ACHN (cell line): ENCODE measurements at places on chromosomes 7 and 10.

DNA sequence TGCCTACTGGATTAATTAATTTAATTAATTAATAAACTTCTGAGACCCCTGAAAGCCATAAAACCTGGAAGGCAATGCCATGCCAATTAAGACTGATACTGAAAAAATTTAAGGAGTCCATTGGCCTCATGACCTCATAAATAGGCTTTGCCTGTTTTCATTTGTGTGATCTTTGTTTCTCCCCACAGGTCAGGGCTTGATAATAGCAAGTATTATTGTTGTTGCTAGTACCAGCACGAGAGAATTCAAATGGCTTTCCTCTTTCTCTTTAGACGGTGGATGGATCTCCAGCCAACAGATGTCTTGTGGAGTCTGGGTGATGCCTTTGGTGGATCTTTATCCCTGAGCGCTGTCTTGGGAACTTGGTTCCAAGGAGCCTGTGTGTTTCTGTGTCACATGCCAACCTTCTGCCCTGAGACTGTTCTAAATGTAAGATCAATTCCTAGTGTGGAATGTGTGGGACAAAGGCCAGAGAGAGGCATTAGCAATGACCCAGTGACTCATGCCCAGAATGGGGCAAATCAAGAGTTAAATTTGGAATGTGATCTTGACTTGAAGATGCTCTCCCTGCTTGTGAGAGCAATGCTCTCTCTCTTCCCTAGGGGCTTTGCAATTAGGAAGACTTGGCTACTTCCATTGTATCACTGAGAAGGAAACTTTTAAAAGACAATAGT is 17.7 kb downstream of the ACSM6 start:
- DNase-seq = no peak

- no peak for DNase-seq
Measured at GRCh38 chr7:45176886-45177731, 19.5 kb downstream of the RAMP3 start.

DNA sequence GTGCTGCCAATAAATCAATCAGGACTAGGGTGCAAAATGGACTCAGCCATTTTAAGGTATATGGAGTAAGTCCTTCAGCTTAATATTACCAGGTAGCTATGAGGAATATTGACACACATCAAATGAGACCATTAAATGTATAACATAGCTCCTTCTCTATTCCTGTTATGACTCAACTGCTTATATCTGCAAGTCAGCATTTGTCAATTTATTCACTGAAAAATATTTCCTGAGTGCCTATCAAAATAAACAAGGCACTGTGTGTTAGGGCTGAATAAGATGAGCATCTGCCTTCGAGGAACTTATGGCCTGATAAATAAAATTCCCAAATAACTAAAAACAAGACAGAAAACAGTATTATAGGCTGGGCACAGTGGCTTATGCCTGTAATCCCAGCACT is 113.8 kb downstream of the CDK6 start:
- DNase-seq = no peak

DNA sequence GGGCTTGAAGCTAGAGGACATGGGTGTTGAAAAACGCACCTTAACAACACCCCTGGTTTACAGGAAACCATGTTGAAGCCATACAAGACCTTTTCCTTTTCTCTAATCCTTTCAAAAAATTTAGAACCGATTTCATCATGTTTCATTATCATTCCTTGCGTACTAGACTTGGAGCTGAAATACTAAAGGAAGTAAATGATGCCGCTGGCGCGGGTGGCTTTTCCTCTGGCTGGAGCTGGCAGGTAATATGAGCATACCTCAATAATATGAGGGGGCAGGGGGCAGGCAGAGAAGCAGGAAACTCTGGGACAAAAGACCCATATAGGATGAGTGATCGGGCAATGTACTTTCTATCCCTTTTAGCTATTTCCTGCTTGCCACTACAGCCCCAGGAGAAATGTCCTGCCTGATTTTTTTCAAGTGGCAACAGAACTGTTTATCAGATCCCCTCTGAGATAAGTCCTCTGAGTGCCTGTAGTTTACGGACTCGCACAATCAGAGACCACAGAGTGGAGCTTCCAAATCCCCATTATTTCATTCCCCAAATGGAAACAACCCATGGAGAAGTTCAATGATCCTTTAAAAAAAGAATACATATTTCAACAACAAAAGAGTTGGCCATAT is 450.1 kb downstream of the KCNMA1 start:
- DNase-seq = no peak

GRCh38 chr10:117920956-117921355 is 125.8 kb downstream of the RAB11FIP2 start:
- no peak for DNase-seq

- no peak for DNase-seq
Measured at GRCh38 chr10:73207883-73208282, 39.2 kb downstream of the DNAJC9 start.

GRCh38 chr7:11875635-11876034 is 43.6 kb upstream of the THSD7A start:
- DNase-seq = no peak

GRCh38 chr7:131908714-131909113 is 352.3 kb upstream of the PODXL start:
- no peak for DNase-seq

- no peak for DNase-seq
Measured at GRCh38 chr7:35029311-35029710, 8.0 kb downstream of the DPY19L1 start.

DNA sequence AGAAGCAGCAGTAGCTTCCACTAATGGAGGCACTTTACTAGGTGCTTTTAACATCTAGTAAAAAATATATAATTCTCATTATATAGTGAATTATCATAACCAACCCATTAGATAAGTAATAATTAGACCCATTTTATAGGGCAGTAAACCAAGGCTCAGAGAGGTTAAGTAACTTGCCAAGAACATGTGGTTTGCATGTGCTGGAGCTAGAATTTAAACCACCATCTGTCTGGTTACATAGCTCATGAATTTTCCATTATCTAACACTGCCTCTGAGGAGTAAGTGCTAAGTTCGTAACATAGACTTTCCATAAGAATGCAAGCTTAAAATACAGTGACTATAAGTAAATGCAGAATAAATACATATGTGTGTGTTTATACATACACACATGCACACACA is 41.9 kb downstream of the CREB3L2 start:
- DNase-seq = no peak

DNA sequence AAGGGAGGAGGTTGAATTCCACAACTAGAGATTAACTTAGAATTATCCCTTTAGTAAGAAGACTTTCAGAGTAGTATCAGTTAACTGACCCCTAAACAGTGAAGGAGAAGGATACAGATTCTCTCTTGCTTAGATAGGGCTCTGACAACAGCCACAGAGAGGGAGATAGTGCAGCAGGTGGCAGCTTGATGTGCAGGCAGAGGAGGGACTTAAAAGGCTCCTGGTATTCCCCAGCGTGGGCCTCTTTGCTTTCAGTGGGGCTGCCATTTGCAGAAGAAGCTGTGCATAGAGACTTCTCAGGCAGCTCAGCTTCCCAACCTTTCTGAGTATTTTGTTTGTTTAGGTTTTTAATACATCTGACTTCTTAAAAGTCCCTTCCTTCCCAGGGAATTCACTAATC is 16.0 kb downstream of the FZD1 start:
- DNase-seq = no peak

GRCh38 chr10:131870831-131871672 is 29.8 kb upstream of the PPP2R2D start:
- DNase-seq = no peak

GRCh38 chr10:71076473-71077142 is 135.8 kb upstream of the UNC5B start:
- DNase-seq = no peak

DNA sequence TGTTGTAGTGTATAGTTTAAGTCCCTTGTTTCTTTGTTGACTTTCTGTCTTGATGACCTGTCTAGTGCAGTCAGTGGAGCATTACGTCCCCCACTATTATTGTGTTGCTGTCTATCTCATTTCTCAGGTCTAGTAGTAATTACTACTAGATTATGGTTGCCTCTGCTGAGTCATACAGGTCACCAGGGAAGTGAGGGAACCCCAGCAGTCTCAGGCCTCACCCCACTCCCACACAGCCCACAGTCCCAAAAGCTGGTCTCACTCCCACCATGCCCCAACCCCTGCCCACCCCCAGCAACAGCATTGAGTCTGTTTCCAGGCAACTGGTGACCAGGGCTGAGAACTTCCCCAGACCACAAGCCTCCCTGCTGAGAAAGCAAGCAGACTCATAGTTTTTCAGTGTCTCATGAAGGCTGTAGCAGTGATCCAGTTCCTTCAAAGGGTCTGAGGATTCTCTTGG is 88.0 kb downstream of the PLXDC2 start:
- peak; percentile 56 for DNase-seq

DNA sequence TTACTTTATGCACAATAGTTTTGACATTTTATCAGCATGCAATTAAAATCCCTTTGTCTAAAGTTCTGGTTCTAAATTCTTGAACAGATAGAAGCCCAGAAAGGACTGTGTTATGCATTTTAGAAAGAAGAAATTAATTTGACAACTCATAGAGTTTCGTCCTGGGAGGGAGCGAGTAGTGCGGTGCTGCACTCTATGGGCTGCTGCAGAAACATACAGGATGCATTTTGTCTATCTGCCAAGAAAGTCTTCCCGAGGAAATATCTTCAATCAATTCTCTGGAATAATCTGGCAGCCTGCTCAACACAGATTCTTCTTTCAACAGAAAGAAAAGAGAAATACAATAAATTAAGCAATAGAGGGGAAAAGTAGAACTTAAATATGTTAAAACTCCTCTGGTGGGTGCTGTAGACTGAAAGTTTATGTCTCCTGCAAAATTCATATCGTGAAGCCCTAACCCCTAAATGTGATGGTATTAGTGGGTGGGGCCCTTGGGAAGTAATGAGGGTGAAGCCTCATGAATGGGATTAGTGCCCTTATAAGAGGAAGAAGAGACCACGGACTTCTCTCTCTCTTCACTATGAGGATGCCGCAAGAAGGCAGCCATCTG is 39.0 kb upstream of the IFRD1 start:
- DNase-seq = peak; percentile 54

GRCh38 chr7:97149843-97150242 is 32.3 kb downstream of the SDHAF3 start:
- no peak for DNase-seq

DNA sequence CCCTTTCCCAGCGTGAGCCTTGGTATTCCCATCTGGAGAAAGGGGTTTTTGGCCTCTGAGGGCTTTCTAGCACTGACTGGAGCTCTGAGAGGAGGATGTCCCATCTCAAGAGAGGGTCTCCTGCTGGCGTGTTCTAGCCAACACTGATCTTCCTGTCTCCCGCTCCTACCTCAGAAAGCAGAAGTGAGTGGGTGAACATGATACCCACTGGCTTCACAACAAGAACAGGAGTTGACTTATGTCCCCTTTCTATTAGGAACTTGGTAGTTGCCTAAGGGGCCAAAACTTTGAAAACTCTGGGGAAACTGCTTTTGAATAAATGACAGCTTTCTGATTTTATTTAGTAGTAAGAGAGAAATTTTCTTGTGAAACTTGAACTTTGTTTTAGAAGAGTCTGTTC is 113.1 kb upstream of the ADCY1 start:
- DNase-seq = no peak

DNA sequence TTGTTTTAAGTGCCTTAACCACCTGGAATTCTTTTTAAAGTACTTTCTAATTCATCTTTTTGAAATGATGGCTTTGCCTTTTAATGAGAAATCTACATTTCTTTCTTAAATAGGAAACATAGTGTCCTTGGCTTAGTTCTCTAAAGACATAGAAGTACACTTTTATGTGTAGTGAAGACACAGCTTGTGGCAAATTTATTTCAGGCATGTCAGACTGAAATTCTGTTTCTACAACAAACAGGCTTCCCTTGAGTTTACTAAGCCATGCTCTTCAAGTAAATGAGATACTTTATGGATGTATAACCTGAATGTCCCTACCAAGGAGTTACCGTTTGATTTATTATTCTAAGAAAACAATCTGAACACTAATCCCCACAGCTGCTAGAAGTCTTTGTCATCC is 136.9 kb upstream of the MAGI2 start:
- no peak for DNase-seq

- DNase-seq = peak; percentile 97
Measured at GRCh38 chr7:152436111-152436930, 518 bp upstream of the KMT2C start.

DNA sequence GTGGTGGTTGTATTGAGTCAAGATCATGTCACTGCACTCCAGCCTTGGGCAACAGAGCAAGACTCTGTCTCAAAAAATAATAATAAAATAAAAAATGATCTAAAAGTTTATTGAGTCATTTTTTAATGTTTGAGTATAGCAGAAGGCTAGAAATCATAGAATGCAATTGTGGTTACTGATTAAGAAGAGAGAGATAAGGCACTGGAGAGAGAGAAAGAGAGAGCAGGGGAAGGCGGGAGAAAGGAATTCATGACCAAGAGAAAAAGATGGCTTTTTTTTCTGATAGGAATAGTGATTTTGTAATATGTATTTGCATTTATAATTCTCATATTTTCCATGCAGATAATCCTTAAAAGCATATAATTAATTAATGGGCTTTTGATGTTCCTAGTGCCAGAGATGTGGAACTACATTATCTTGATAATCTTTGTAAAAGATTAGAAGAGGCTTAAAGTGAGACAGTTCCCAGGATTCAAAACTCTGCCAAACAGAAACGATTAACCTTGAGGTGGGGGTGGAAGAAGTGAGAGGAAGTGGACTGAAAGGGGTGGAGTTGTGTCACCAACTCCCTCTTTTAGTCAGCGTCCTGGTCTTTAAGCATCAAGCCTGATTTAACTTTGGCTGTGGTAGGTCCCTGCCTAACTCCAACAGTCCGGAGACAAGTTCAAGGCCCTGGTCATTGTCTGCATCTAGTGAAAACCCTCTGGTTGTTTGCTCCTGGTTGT is 76.2 kb downstream of the CHN2 start:
- DNase-seq = no peak

- DNase-seq = no peak
Measured at GRCh38 chr10:6195376-6195775, 7.4 kb upstream of the PFKFB3 start.

GRCh38 chr7:4136036-4136435 is 546.1 kb upstream of the FOXK1 start:
- DNase-seq = no peak

- no peak for DNase-seq
Measured at GRCh38 chr7:148695953-148696352, 2.8 kb upstream of the CUL1 start.

GRCh38 chr7:30743371-30744074 is 8.4 kb upstream of the INMT start:
- DNase-seq = peak; percentile 15

GRCh38 chr7:129074994-129075393 is 20.1 kb upstream of the TNPO3 start:
- no peak for DNase-seq

GRCh38 chr10:120420421-120420820 is 36.6 kb upstream of the PLPP4 start:
- DNase-seq = no peak

- no peak for DNase-seq
Measured at GRCh38 chr7:28661826-28662595, 249.7 kb downstream of the CREB5 start.

DNA sequence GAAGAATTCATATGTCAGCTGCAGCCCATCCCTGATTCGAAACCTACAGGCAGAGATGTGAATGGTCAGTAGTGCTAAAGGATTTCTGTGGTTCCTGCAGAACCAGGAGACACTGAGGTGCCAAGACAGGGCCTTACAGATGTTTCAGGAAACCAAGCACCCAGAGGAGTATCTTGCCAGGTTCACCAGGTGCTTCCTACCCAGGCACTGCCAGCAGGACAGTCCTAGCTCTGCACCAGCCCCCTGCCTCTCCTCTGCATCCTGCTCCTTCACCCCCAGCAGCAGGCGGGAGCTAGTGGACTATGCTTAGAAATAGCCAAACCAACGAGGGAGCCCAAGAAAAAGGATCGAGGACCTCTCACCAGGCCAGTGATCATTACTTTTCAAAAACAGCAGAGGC is 4.2 kb upstream of the IKZF1 start:
- no peak for DNase-seq
